ENCODE measurements at places on chromosomes 3 and 15.

DNA sequence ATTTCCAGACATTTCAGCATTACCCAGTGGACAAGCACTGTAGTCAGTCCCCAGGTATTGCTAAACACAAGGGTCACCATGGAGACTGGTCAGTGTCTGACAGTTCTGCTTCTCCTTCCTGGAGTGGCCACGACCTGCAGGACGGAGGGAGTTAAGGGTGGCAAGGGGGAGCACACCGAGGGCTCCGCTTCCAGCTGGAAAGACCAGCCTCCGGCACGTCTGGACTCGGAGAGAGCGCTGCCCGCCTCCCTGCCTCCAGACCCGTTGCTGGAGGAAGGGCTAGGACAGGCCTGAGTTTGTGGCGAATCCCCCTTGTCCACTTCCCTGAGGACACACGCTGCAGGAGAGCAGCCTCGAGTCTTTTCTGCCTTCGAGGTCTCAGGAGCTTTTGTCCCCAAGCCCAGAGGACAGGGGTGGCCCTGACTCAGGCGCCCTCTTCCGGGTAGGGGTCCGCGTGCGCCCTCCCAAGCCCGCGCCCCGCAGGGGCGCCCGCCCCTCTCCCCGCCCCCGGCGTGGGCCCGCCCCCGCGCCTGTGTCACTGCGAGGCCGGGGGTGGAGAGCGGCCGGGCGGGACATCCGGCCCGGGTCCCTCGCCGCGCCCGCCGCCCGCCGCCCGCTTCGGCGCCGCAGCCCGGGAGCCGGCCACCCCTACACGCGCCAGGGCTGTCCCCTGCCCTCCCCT lies at the start of gene CHST14:
CHST14 (plus strand) TSS at position 562 of the 682 bp plus-strand sequence. CDS start 230 bp downstream, outside the sequence.
- DNase-seq = no peak

DNA sequence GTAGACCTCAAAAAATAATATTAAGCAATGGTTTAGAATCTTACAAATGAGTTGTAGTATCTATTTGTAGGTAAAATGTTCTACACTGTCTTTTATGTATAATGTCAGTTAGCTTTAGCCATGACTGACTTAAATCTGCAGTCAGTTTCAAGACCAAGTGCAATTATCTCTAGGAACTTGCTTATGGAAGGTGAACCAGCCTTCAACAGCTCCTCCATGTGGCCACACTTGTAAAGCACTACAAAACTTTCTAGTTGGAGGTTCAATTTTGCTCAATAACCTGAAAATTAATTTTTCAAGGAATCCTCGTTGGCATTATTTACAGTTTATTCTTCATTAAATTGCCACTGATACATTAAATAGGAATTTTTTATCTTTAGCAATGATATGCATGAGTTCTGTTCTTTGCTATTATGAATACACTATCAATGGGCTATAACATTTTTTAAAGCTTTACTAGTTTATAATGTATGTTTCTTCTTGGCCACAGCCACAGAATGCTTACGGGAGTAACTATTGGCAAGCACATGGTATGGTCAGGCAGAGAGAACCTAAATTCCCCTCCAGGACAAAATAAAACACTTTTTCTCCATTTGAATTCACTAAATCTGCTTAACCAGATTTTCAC lies 315.3 kb upstream of the UBE2E2 start:
- DNase-seq = no peak

GRCh38 chr3:73411993-73412392 lies 212.7 kb downstream of the PDZRN3 start:
- no peak for DNase-seq

DNA sequence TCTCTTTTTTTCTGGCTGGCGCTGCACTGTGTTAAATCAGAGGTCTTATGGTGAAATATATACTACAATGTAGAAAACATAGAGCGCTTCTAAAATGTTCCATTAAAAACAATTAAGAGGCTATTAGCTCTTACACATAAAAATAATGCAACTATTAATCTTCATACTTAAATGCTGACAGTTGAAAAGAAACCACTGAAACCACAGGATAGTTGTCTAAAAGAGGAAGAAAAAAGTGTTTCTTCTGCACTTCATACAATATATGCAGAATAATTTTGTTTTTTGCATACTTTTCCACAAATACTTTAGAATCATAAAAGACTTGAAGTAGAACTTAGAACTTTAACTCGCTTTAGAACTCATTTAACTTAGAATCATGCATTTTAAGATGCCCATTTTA lies 170.5 kb downstream of the PYDC2 start:
- DNase-seq = no peak

DNA sequence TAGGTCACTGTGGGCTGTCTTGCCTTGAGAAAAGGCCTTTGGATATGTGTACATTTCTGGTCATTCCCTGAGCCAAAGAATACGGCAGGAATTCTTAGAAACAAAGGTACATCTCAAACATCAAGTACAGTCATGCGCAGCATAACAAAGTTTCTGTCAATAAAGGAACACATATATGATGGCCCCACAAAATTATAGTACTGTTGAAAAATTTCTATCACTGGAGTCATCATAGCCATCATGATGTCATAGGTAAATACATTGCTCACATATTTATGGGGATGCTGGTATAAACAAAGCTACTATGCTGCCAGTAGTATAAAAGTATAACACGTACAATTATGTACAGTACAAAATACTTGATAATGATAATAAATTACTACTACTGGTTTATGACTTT lies 38.9 kb upstream of the NECTIN3 start:
- no peak for DNase-seq

GRCh38 chr3:192892981-192893700 lies 24.5 kb downstream of the MB21D2 start:
- no peak for DNase-seq

DNA sequence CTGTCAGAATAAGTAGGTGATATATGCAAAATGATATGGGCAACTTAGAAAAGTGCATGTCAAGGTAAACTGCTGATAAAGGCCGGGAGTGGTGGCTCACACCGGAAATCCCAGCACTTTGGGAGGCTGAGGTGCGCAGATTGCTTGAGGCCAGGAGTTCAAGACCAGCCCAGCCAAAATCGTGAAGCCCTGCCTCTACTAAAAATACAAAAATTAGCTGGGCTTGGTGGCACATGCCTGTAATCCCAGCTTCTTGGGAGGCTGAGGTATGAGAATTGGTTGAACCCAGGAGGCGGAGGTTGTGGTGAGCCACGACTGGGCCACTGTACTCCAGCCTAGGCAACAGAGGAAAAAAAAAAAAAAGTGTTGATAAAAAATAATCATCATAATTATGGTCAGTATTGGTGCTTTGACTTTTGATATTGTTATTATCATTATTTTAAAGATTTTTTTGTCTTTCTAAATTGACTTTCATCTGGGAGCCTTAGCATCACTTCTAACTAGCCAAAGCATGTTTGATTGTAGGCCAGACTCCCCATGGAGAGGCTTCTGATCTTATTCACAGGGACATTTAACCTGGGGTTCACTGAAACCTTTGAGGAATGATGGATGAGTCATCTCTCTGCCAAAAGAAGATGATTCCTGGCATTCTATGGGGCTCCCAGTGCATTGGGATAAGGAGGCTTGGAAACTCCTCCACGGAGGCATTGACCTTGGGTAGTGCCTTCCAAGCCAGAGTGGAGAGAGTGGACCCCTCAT lies 5.6 kb downstream of the ZBTB38 start:
- no peak for DNase-seq

DNA sequence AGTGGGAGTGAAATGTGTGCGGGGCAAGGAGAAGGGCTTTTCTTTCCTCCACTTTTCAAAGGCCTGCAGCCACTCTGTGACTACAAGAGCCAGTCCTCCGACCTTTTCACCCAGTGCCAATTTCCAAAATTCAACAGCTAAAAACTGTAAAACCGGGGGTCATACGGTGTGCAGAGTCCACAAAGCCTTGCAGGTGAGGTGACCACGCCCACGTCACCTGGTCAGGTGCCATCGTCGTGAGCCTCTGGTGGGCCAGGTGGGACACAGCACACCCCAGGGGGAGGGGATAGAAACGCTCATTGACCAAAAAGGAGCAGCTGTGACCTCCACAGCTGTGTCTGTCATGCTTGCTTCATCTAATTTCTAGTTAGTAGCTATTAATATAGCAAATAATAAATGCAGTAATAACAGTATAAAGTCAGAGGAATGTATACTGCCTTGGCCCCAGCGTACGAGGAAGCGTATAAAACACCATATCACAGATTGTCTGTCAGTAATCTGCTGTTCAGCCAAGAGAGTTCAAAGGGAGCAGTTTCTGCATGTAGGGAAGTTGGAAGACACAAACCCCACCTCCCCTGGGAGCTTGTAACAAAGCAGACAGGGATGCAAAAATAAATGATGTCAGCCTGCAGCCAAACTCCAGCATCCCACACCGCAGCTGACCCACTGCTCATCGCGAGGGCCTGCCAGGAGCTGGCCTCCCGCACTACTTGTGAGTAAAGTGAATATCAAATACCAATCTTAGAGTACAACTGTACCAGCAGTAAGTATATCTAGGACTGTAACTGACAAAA lies 86.7 kb downstream of the VGLL4 start:
- no peak for DNase-seq

GRCh38 chr3:55629432-55629831 lies 142.3 kb upstream of the WNT5A start:
- DNase-seq = no peak

DNA sequence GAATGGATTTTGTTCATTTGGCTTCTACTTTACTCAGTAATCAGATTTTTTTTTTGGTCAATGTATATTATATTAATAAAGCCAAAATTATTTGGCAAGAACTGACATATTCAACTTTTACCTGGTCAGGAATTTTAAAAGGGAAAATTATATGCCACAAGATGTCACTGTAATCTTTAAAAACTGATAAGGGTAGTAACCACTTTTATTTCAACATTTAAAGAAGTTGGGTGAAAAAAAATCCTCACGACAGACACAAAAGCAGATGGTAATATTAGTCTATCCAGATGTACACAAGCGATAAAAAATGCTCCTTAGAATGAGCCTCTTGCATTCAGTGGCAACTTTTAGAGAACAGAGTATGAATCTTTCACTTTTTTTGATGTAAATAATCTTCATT lies 101.9 kb downstream of the SERPINI1 start:
- no peak for DNase-seq

DNA sequence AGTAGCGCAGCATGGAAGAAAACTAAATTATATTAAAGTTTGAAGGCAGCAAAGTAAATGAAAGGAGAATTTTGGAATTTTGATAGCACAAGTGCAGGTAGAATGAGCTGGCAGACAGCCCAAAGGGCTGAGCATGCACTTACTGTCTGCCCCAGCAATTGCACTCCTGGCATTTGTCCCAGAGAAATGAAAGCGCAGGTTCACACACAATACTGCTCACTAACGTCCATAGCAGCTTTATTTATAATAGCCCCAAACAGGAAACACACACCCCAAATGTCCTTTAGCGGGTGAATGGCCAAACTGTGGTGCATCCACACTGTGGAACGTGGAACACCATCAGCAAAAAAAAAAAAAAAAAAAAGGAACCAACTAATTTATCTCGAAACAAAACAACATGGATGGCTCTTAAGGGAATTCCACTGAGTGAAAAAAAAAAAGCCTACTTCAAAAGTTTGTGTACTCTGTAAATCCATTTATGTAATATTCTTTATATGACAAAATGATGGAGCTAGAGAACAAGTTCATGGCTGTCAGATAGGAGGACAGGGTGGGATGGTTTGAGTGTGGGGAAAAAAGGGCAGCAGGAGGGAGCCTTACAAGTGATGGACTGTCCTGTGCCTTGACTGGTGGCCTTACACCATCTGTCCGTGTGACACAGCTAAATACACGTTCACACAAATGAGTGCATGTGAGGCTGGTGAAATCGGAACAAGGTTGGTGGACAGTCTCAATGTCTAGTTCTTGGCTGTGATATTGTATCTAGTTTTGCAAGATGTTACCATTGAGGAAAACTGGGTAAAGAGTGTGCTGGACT lies 6.0 kb upstream of the TM2D3 start:
- DNase-seq = no peak

- peak; percentile 11 for DNase-seq
Measured at GRCh38 chr3:152048831-152049230, 175.4 kb downstream of the SUCNR1 start.

DNA sequence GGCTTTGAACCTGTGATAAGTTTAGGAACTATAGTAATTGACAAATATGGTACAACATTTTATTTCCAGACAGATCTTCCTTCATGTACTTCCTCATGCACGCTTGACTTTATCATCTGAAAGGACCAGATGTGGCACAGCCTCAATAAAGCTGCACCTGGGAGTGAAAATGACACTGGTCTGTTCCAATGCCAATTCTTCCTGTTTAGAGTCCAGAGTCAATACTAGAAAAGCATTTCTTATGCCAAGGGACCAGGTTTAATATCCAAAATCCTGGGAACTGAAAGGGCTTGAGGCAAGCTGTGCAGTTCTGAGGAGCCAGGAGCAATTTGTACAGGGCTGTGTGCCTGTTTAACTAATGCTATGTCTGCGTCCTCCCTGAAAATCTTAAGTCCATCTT lies 15.3 kb downstream of the DPH6 start:
- DNase-seq = no peak

GRCh38 chr3:36911990-36912804 lies 32.7 kb downstream of the TRANK1 start:
- no peak for DNase-seq

DNA sequence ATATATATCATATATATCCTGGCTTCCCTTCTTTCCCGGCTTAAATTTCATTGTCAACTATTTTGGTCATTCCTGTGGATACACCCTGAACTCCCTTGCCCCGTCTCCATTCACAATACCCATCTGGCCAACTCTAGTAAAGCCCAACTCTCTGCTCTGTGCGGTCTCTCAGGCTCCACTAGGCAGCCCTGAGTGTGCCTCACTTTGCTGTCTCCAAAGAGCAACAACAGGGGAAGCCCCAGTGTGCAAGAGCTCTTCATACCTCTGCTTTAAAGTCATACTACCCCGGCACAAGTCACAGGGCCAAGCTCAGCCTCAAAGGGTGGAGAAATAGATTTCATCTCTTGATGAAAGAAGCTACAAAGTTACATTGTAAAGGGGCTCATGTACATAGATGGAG lies 18.9 kb upstream of the FEM1B start:
- DNase-seq = no peak

DNA sequence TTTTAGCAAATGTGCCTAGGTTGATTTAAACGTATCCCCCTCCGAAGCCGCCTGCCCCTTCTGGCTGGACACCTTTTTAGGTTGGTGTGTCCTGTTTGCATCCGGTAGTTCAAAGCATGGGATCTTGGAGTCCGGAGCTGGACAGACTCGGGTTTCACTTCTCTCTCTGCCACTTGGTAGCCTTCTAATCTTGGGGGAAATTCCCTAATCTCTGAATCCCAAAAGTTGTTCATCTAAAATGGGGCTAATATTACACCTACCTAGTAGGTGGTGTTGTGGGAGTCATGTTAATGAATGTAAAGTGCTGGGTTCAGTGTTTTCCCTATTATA lies 760 bp downstream of the FANCI start:
- no peak for DNase-seq

- no peak for DNase-seq
Measured at GRCh38 chr3:9617056-9617455, 32.2 kb upstream of the MTMR14 start.

- DNase-seq = no peak
Measured at GRCh38 chr3:99505200-99505599, 133.2 kb upstream of the COL8A1 start.

GRCh38 chr15:63157891-63158431 lies 684 bp upstream of the RPS27L start:
- no peak for DNase-seq

Data from COLO829 (cell line).